ENCODE measurements at places on chromosomes 5 and 9. TPM values are rescaled to one million over a fixed set of nuclear protein-coding genes. Genes with fewer than 3 reads are reported as not detected.

Gene LOX
- 21.2 TPM for total RNA-seq

Gene GFI1B
- total RNA-seq: 1.0 TPM

Gene SLC45A2
- total RNA-seq: 0.40 TPM

Gene TMEM232
- total RNA-seq: 28.3 TPM

Gene GMCL2
- not detected for total RNA-seq

- DNase-seq: no peak
- peak overlapping the region; percentile 96 for H3K27ac ChIP-seq
- H3K27me3 ChIP-seq: no peaks in the 10 kb centered on the region
These were observed 577 bp downstream of the AP3S1 start for GRCh38 chr5:115842089-115842935.

DNA sequence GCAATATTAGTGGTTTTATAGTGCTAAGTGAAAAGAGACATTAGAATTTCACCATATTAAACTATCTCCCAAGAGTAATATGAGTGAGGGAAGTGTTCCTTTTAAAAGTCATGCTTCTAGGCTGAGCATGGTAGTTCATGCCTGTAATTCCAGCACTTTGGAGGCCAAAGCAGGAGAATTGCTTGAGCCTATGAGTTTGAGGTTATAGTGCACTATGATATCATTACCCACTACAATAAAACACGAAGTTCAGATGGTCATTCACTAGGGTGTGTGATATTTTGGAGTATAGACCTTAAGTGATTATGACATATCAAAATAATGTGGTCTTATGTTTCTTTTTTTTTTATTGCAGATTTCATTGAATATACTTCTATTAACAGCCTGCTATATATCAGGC lies 6.7 kb downstream of the KIF2A start:
- no peak overlapping the region for H3K27ac ChIP-seq
- no peaks in the 10 kb centered on the region for H3K36me3 ChIP-seq
- no peaks in the 10 kb centered on the region for H3K4me1 ChIP-seq
- DNase-seq: no peak
- no peaks in the 10 kb centered on the region for H3K27me3 ChIP-seq
- no peak overlapping the region for H3K4me3 ChIP-seq

- no peaks in the 10 kb centered on the region for H3K4me1 ChIP-seq
These were observed 47.3 kb downstream of the SH3TC2 start for GRCh38 chr5:149015561-149015960.

DNA sequence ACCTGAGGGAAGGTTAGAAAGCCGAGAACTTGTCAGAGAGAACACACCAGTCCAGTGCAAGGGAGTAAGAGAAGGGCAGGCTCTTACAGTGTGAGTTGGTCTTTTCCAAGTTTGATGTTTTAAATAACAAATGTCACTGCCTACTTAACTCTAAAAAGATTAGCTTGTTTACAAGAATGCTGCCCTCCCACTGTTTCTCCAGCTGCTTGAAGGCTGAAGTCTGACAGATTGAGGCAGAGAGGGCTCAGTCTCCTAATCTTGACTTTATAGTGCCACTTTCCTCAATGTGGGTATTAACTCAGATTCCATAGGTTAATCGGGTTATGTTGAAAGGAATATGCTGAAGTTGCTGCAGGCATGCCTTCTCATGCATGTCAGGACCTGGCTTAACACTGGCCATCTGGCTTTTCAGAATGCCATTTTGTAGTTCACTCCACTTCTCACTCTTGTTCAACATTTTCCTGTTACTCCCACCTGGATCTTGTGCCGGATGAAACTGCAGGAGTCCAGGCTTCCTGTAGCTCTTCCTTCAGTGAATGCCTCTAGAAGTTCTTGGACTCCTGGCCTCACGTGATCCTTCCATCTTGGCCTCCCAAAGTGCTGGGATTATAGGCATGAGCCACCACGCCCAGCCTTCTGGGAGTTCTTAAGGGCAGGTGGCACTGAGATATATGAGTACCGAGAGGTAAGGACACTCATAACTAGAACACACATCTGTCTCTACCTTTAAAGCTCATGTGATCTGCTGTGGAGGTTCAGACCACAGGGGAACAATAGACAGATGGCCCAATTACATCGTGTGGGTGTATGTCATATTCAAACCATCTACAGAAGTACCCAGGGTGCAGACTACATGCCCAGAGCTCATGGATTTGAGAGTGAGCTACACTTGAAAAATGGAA lies 249.7 kb downstream of the ARHGAP26 start:
- no peak overlapping the region for H3K27ac ChIP-seq
- H3K4me3 ChIP-seq: no peak overlapping the region
- H3K36me3 ChIP-seq: no peaks in the 10 kb centered on the region

DNA sequence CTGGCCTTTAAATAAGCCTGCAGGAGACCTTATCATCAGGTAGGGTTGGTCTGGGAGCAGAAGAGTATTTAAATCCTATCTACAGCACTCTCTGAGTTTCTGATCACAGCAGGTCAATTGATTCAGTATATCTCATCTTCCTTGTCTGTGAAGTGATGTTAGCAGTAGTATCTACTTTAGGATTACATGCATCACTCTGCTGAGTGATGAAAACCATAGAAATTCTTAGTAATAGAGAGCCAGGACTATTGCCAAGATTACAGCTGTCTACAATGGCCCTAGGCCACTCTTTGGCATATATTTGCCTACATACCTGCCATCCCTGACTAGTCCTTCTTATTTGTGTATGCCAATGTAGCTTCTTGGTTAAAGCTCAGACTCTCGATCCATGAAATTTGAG lies 183.8 kb downstream of the ASTN2 start:
- H3K4me3 ChIP-seq: no peak overlapping the region
- no peaks in the 10 kb centered on the region for H3K36me3 ChIP-seq
- no peaks in the 10 kb centered on the region for H3K27me3 ChIP-seq

GRCh38 chr9:125183054-125183453 lies 6.5 kb downstream of the PPP6C start:
- H3K4me3 ChIP-seq: no peak overlapping the region
- DNase-seq: no peak
- H3K36me3 ChIP-seq: no peaks in the 10 kb centered on the region
- H3K27ac ChIP-seq: no peak overlapping the region
- H3K4me1 ChIP-seq: peaks cover 6% of the 10 kb centered on the region
